Skeletal muscle cell (primary cell): ENCODE measurements at places on chromosomes 3 and 15.

DNA sequence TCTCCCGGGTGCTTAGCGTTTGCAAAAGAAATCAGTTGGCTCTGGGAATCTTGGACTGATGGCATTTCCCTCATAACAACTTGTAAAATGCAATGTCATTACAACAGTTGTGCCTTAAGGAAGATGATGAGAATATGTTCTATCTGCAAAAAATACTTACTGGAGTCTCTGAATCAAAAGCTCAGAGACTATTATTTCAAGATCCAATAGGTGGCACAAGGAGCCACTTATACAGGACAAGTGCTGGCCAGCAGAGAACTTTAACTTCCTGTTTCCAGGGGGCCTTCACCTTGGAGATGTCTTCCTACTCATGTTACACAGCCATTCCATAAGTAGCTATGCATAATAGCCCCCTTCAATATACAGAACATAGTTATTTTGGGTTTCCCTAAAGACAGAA is 8.9 kb upstream of the RPS27L start:
- DNase-seq, result no peak

- no peak for DNase-seq
Observed at GRCh38 chr3:69201658-69202057, 79.3 kb upstream of the LMOD3 start.

- DNase-seq, result no peak
Observed at GRCh38 chr3:133294253-133294652, 105.6 kb upstream of the BFSP2 start.

- peak; percentile 96 for DNase-seq
Observed at GRCh38 chr15:99476413-99477222, 89.2 kb upstream of the MEF2A start.

DNA sequence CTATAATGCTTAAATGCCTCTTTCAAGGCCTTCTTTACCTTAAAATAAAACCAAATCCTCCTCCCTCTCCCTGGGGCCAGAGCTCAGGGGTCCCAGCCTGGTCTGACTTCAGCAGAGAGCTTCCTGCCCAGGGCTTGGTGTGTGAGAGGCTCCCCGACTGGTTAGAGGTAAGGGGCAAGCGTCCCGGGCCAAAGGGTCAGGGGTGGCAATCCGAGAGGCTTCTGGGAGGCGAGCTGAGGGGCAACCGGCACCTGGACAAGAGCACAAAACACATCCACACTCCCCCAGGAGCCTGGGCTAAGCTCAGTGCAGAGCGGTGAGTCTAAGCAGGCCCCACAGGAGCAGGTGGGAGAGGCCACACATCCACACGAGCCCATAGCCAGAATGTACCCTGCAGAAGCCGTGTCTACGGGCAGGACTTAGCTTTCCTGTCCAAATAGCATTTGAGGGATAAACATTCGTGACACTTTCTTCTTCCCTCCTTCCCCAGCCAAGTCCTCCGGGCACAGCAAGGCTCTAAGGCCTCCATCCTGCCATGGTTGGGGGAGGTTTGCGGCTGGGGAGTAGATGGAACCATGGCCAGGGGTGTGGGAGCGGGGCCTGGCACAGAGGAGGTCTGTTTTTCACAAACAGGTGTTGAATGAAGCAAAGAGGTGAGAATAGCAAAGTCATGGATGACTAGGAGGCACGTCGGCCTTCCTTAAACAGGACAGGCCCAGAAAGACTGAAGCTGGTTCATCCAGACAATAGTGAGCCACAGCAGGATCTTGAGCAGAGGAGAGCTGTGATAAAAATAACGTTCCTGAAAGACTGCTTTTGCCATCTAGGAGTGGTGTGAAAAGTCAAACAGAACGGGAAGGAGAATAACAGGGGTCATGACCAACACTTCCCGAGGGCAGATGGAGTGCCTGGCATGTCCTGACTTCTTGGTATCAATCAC is 98.7 kb upstream of the IQSEC1 start:
- no peak for DNase-seq

GRCh38 chr3:138381950-138382715 is 33.8 kb downstream of the MRAS start:
- DNase-seq, result peak; percentile 39

DNA sequence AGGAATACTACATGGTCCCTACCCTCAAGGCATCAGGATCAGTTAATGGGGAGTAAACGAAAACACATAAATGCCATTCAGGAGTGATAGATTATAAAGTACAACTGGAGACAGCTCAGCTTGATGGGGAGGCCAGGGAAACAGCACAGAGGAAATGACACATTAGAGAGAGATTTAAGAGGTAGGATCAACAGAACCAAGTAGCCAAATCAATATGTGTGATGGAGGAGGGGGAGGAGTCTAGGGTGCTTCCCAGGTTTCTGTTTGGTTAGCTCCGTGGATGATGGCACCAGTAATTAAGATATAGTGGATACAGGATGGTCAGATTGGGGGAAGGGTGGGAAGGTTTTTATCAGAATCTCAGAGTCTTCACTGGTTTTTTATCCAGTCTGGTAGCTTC is 229.5 kb upstream of the ROPN1 start:
- DNase-seq, result no peak

DNA sequence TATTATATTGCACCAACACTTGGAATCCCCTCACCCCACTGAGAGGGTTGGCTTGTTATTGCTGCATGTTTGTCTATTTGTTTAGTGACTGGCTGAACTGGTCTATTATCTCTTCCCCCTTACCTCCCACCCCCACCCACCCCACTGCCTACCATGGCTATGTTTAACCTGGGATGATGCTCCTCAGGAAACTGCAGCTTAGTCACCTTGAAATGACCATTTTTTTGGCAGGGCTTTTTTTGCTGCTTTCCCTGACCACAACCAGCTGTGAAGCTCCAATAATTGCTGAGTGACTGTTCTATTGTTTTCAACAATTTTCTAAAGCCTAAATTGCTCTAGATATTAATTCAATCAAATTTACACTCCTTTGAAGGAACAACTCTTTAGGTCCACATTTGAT is 137.9 kb upstream of the CADM2 start:
- no peak for DNase-seq

DNA sequence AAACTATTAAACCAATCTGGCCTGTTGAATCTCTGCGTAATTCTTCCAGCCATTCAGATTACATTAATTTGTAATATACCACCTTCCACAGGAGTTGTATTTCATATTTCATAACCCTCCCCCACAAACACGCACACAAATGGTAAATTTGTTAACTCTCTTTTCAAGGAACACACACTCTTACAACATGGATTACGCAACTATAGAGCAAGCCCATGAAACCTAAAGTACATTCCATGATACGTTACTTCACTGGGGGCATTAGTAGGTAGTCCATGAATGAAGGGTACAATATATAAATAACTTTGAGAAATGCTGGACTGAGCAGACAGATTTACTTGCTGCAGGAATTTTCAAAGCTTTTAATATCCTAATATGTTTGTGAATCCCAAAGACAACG is 65.0 kb downstream of the TRIM69 start:
- DNase-seq, result no peak

DNA sequence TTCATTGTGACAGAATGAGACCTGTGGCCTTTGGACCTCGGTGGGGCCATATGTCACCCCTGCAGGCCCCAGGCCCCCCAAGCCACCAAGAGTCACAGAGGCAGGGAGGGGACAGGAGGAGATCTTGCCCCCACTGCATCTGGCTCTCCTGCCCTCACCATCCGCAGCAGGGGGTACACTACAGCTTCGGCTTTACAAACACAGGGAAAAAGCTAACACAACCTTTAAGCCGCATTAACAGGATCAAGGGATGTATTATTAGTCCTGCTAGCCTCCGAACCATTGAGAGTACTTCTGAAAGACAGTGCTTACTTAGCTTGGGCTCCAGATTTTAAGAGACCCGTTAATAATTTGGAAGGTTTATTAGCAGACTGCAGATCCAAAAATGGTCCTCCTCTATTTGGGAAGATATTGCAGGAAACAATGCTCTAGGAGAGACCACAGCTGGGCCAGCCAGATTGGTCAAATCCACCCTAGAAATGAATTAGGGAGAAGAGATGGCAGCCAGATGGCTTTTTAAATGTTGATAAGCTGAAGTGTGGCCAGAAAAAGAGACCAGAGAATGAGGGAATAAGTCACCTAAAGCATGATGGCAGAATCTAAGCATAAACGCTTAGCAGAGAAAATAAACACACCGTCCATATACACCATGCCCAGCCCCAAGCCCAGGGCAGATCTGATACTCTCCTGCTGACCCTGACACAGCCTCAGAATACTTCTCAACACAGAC is 31.5 kb downstream of the SRGAP3 start:
- no peak for DNase-seq

DNA sequence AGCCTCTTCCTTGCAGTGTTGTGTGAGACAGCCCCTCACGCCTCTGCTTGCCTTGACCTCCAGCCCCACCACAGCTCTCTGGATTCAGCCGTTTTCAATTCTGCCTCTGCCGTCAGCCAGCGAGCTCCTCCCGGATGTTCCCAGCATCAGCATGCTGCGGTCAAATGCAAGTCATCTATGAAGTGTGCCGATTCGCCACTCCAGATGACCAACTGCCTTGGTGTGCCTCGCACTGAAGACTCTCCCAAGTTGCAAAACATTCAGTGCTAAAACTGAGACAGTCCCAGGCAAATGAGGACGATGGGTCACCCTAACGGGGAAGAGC is 30.6 kb upstream of the RASA2 start:
- peak; percentile 74 for DNase-seq

GRCh38 chr3:97384583-97384982 is 380.0 kb upstream of the ARL6 start:
- DNase-seq, result no peak

DNA sequence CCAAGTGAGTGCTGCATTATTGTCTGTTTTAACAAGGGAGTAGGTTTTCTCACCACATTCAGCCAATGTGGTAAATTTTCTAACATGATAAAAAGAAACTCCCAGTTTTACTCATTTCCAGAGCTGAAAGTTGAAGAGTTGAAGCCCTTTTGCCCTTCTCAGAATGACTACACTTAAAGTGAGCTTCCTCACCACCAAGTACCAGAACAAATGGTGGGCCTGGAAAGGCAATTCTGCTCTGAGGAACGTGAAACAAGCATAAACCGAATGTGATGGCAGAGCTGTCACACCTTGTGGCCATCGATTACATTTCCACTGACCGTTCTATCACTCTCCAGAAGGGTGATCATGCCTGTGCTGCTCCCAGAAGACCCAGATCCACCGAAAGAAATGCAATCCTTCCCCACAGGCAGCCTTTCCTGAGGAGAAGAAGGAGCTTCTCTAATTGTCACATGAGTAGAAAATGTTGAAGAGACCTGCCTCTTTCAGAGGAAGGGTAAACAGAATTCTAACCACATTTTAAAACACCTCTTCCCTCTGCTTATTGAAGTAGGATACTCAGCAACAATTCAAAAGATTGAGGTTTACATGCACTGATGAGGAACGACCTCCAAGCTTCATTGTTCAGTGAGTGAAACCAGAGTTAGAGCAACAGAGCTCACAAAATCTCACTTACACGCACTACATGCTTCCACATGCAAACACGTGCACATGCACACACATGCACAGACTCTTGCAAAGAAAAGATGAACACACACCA is 21.4 kb upstream of the CCR9 start:
- DNase-seq, result no peak

DNA sequence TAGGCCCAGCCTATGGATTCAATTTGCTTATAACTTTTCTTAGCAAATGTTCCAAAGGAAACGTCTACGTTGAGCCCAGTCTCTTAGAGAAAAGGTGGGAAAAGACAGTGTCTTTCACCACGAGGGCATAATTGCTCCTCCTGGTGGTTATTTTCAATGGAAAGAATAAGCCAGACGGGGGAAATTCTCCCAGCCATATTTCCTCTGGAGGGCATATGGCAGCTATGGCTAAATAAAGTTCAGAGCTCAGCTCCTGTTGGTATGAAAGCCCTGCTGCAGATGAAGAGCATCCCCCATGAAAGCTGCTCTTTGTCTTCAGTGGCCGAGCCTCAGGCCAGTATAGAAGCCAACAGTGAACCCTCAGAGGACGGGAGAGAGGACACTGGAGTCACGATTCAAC is 297.9 kb downstream of the RYR3 start:
- no peak for DNase-seq

DNA sequence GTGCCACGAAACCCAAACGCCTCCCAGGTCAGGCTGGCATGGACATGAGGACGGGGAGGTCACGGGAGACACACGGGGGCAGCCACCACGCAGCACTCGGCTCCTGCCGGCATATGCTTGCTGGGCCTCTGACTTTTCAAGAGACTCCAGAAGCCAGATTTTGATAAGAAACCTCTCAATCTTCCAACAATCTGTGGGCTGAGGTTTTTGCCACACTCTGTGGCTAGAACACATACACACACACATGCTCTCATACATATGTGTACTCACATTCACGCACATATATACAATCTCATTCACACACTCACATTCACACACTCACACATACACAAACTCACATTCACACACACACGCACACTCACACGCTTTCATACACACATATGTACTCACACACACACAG is 86.7 kb upstream of the LINGO1 start:
- no peak for DNase-seq

DNA sequence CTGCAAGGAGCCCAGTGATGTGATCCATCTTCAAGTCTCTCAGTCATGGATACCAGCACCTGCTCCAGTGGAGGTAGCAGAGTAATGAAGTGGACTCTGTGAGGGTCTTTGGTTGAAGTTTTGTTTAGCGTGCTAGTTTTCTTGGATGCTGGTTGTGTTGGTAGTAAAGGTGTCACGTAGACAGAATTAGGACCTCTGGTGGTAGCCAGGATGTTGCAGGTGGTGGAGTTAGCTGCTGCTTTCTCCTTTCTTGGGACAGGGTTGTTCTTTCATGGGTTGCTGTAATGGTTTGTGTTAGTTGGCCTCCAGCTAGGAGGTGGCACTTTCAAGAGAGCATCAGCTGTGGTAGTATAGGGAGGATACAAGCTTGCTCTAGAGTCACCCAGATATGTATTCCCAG is 125.2 kb downstream of the ANXA2 start:
- no peak for DNase-seq

DNA sequence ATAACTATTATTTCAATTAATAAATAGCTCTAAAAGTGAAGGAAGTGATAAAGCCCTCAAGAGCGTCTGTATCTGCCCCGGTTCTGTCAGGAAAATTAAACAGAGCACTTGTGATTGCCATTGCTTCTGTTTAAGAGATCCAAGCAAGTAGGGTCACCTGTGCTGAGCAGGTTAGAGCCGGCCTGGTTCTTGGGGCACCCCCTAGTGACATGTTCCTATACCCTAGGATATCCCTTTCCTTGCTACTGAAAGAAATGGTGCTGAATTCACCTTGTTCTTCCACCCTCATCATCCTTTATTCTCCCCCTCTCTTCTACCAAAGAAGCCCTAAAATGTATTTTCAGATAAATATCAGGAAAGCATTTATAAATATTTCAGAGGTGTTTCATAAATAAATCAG is 323.5 kb downstream of the RORA start:
- DNase-seq, result no peak

GRCh38 chr3:183394150-183394549 is 34.3 kb downstream of the MCF2L2 start:
- DNase-seq, result no peak

- no peak for DNase-seq
Observed at GRCh38 chr15:79953951-79954444, 17.0 kb downstream of the BCL2A1 start.

- no peak for DNase-seq
Observed at GRCh38 chr15:32825219-32825618, 107.4 kb downstream of the GREM1 start.
